ENCODE measurements at places on chromosomes 7 and 10.

DNA sequence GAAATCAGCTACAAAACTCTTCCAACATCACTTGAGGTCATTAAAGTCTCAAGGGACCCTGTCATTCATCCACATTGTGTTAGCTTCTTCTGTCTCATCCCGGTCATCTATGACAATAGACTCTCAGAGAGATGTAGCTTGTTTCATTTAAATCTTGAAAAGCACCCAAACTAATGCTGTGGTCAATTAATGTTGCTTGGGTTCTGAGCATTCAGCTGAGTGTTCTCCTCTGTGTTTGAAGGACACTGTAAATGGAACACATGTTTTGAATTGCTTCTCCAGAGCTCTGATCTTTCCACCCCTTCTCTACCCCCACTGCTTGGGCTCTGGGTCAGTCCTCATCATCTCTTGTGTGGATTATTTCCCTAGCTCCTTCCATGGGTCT is 19.6 kb upstream of the ADD3 start:
- no peak for DNase-seq

GRCh38 chr7:149624006-149624405 is 126.4 kb upstream of the ZNF746 start:
- peak; percentile 10 for DNase-seq

DNA sequence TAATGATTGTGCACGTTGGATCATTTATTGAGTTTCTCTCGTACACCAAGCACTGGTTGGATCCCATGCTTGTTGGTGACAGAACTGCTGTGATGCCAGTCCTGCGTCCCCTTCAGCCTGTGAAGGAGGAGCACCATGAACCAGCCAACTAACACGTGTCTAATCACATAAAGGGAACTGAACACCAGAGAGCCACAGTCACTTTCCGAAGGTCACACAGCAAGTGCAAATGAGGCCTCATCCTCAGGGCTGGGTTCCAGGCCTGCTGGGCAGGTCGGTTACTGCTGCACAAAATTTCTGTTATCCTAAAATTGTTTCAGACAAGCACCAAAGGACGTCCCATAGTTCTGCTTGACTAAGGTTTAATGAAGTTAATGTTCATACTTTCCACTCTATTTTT is 332.0 kb upstream of the ZNF32 start:
- no peak for DNase-seq

DNA sequence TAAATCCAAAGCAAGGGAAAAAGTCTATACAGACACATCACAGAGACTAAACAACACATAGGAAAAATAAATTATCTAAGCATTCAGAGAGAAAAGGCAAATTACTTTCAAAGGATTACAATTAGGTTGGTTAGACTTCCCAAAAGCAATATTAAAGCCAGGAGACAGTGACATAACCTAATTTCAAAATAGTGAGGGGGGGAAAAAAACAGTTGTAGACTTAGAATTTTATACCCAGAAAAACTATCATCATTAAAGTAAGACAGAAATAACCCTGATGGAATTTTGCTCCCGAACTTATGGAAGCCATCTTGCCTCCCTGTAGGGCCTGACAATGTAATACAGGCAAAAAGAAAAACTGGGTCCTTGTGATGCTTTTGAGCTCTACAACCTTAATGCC is 18.4 kb downstream of the CRPPA start:
- DNase-seq: no peak

DNA sequence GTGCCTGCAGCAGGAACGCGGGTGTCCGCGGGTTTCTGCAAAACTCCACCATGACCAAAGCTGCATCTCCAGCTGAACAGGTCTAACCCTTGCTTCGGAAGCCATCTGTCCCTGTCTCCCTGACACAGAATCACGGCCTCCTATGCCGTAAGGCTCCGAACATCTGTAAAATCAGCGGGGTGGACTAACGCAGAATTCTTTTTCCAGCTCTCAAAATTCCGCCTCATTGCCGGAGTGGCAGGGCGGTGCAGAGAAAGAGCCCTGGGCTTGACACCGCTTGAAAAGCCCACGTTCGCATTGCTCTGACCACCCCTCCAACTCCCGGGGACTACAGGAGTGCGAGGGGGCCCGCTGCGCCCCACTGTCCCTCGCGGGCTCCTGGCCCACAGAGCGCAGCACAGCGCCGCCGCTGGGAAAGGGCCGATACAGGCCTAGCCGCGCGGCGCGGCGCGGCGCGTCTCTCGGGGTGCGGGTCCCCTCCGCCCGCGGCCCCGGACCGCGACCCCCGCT is 409 bp downstream of the DNMBP start:
- DNase-seq: no peak

- no peak for DNase-seq
Observed at GRCh38 chr10:45227456-45227855, 88.0 kb downstream of the OR13A1 start.

DNA sequence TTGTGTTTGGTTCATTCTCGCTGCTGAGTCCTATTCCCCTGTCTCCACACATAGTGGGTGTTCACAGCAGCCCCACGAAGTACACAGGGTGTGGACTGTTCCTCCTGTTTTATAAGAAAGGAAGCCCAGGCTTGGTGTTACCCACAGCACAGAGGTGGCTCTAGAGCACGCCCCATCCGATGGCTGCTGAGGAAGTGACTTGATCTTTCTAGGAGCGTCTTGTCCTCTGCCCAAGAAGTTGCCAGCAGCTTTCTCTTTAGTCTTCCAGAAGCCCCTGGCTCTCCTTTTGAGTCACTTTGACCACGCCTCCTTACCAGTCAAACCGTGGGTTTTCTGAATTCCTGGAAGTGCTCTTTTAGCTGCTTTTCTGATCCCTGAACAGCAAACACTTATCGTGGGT is 94.0 kb downstream of the GRK5 start:
- peak; percentile 29 for DNase-seq

DNA sequence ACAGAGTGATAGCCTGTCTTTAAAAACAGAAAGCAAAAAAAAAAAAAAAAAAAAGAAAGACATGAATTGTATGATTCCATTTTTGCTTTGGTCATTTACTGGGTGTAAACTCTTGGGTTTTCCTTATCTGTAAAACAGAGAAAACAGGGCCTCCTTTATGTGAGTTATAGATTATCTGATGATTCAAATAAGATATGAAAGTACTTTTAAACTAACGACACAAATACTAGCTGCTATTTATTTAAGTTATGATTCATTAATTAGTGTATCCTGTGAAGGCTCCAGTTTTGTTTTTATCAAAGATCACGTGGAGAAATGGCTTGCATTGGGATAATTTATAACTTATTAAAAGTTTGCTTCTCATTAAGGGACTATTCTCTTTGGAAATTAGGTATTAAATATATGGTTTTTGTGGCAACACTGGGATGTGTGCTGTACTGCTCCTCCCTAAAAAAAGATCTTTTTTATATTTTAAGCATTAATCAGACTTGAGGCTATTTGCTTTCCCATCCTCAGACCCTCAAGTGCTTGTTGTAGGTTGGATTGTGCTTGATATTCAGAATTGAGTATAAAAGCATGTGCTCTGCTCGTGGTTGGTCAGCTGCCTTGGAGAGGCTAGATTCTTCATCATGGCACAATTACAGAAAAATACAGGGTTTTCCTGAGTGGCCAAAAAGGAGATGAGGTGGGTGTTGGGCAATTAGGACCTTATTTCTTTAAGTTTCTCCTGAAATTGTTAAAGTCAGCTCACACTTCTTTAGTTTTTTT is 39.9 kb downstream of the NRG3 start:
- DNase-seq: no peak

- no peak for DNase-seq
Observed at GRCh38 chr7:2598154-2598823, 33.5 kb upstream of the TTYH3 start.
